ENCODE measurements at places on chromosomes 5 and 9.

GRCh38 chr5:54904425-54904824 is 81.0 kb downstream of the ESM1 start:
- no peaks in the 10 kb centered on the region for H3K36me3 ChIP-seq
- no peaks in the 10 kb centered on the region for H3K27me3 ChIP-seq

- H3K4me3 ChIP-seq, result no peak overlapping the region
- DNase-seq, result no peak
- H3K27me3 ChIP-seq, result no peaks in the 10 kb centered on the region
- H3K36me3 ChIP-seq, result no peaks in the 10 kb centered on the region
These were observed 74.9 kb upstream of the CER1 start for GRCh38 chr9:14797435-14797834.

GRCh38 chr9:1025131-1025530 is 25.0 kb upstream of the DMRT2 start:
- no peaks in the 10 kb centered on the region for H3K36me3 ChIP-seq
- no peak for DNase-seq
- no peak overlapping the region for H3K4me3 ChIP-seq
- no peak overlapping the region for H3K27ac ChIP-seq
- H3K27me3 ChIP-seq, result no peaks in the 10 kb centered on the region
- no peaks in the 10 kb centered on the region for H3K4me1 ChIP-seq

- no peak for DNase-seq
- no peak overlapping the region for H3K27ac ChIP-seq
- no peaks in the 10 kb centered on the region for H3K27me3 ChIP-seq
These were observed 17.5 kb downstream of the TMEM161B start for GRCh38 chr5:88251048-88251711.

DNA sequence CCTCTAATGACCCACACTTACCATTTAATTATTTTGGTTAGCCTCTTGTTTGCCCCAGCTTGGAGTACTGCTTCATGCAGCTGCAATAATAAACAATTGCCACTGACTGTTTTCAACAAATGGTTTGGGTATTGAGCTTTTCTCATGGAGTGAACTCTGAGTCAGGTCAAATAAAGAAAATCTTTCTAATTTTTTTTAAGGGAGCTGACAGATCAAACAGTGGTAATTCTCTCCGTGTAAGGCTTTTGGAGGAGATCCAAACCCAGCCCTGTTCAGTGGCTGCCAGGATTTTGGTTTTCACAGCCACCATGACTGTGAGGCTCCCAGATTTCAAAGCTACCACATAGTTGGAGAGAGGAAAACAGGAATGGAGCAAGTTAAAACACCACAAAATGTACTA is 110.7 kb upstream of the EFNA5 start:
- H3K27me3 ChIP-seq, result no peaks in the 10 kb centered on the region
- H3K27ac ChIP-seq, result no peak overlapping the region
- no peak for DNase-seq
- H3K4me3 ChIP-seq, result no peak overlapping the region
- H3K4me1 ChIP-seq, result no peaks in the 10 kb centered on the region
- no peaks in the 10 kb centered on the region for H3K36me3 ChIP-seq

GRCh38 chr9:76027416-76027815 is 136.9 kb downstream of the PCSK5 start:
- H3K4me1 ChIP-seq, result peaks cover 79% of the 10 kb centered on the region
- DNase-seq, result peak; percentile 56
- peak overlapping the region; percentile 26 for H3K4me3 ChIP-seq
- H3K27me3 ChIP-seq, result no peaks in the 10 kb centered on the region
- peak overlapping the region; percentile 45 for H3K27ac ChIP-seq

- H3K4me3 ChIP-seq, result no peak overlapping the region
- DNase-seq, result no peak
- H3K36me3 ChIP-seq, result no peaks in the 10 kb centered on the region
- no peak overlapping the region for H3K27ac ChIP-seq
- H3K27me3 ChIP-seq, result no peaks in the 10 kb centered on the region
These were observed 13.9 kb upstream of the CTNNAL1 start for GRCh38 chr9:109027176-109027575.

GRCh38 chr5:37847978-37848425 is 8.2 kb upstream of the GDNF start:
- no peak overlapping the region for H3K4me3 ChIP-seq
- H3K27ac ChIP-seq, result no peak overlapping the region
- H3K4me1 ChIP-seq, result no peaks in the 10 kb centered on the region
- no peak for DNase-seq

Measured in naive thymus-derived CD4-positive, alpha-beta T cell (primary cell).